Activated CD4-positive, alpha-beta T cell treated with anti-CD3 and anti-CD28 coated beads for 36 hours (primary cell): ENCODE measurements at places on chromosomes 2 and 18. TPM values are rescaled to one million over a fixed set of nuclear protein-coding genes. Genes with fewer than 3 reads are reported as not detected.

DNA sequence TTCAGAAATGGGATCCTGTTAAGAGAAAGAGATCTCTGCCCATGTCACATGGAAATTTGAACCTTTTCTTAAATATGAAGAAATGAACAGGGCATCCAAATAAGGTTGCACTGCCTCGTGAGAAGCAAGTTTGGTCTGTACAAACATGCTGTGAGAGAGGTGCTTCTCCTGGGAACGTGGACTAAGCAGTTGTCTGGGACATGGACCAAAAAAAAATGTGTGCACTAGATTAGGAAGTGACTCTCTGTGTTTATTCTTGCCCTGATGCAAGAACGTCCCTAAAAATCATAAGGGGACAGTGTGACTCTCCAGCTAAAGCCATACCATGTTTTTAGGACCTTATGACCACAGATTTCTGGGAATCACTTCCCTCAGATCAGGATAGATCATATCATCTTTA lies 23.7 kb upstream of the GCG start:
- DNase-seq, result no peak

Gene ECEL1
- 0.19 TPM for total RNA-seq

Gene LINC00305
- not detected for total RNA-seq

DNA sequence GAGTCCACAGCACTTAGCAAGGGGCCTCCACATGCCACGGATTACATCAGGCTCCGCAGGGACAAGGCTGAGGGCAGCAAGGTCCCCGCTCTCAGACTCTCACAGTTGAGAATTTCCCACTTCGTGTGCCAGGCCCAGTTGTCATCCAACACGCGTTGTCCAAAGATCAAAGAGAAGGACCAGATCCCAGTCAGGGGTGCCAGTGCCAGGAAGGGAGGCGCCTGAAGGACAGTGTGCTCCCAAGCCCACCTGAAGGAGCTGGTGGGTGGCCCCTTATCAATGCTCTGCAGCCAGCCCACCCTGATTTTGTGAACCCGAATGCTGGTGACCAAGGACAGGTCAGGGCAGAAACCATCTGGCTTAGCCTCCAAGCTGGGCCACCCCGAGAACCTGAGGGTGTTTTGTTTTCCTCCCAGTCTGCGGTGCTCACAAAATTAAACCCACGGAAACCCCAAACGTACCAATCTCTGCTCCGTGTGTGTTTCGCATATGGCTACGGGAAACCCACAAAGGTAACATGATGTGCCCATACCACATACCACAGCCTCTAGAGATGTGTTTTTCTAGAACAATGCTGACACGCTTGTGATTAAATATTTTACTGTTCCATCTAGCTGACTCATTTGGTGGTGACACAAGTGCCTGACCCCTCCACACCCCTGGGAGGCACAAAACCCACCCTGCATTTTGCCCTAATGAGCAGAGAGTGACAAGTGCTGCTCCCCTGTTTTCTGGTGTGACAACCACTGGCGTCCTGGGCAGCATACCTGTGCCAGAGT lies 24.5 kb downstream of the CRACDL start:
- DNase-seq, result peak; percentile 18

Gene MAPK4
- total RNA-seq, result not detected

GRCh38 chr2:15369129-15369528 lies 192.0 kb downstream of the NBAS start:
- no peak for DNase-seq

Gene TMEM178A
- 0.39 TPM for total RNA-seq

Gene RAMP1
- total RNA-seq, result 0.32 TPM

- DNase-seq, result no peak
These were observed 12.4 kb downstream of the LMAN2L start for GRCh38 chr2:96727431-96727830.

DNA sequence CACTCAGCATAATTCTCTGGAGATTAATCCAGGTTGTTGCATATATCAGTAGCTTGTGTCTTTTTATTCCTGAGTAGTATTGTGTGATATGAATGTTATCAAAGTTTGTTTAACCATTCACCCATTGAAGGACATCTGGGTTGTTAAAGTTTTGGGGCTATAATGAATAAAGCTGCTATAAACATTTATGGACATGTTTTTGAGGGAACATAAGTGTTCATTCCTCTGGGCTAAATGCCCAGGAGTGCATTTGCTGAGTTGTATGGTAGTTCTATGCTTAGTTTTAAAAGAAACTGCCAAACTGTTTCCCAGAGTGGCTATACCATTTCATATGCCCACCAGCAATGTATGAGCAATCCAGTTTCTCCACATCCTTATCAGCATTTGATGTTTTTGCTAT lies 21.8 kb upstream of the KCNJ13 start:
- no peak for DNase-seq

Gene CFAP53
- total RNA-seq, result 0.44 TPM

GRCh38 chr2:235946590-235946989 lies 221.6 kb downstream of the GBX2 start:
- DNase-seq, result no peak
